CD4-positive, alpha-beta T cell treated with Interleukin-2 at 100 ng/mL for 4 hours (primary cell): ENCODE measurements at places on chromosomes 5 and 9.

- no peak for DNase-seq
Measured at GRCh38 chr9:93479726-93480125, 26.3 kb upstream of the FAM120AOS start.

DNA sequence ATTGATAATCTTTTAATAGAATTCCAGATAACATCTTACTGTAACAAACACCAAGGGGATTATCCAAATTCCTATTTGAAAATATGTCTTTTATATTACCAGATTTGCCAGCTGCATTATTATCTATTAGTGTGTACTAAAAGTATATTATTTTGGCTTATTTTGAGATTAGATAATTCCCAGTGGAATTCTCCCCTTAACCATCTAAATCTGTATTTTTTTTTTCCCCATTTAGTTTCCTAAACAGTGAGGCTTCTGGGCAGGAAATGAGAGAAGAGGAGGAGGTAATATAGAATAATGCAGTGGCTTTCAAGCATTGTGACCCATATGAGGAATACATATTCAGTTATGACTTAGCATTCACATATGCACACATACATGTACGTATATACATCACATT, 53.5 kb upstream of the ABL1 start:
- no peak for DNase-seq

GRCh38 chr9:134204991-134205578, 40.7 kb upstream of the RNU6ATAC start:
- no peak for DNase-seq

DNA sequence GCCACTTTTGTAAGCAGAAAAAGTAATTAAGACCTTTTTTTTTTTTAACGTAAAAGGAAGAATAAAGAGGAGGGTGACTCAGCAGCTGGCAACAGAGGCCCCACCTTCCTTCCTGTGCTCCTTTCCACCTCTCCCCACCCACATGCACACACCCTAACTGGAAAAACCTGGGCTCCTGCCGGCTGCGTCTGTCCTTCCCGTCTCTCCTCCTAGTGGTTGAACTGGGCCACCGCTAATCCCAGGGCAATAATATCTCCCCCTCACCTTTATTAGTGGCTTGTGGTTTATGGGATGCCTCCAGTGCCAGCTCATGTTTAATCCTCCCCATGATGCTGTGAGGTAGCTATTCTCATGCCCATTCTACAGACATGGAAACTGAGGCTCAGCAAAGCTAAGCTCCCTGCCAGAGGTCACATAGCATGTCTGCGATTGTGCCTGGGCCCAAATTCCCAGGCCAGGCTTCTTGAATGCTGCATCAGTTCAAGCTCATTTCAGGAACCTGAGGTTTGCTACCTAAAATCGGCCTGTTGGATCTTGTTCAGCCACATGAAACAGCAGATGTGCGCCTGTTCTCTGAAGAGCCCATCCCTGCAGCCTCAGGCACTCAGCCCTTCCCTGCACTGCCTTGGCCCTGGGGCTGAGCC, 60.9 kb upstream of the IL17B start:
- no peak for DNase-seq

DNA sequence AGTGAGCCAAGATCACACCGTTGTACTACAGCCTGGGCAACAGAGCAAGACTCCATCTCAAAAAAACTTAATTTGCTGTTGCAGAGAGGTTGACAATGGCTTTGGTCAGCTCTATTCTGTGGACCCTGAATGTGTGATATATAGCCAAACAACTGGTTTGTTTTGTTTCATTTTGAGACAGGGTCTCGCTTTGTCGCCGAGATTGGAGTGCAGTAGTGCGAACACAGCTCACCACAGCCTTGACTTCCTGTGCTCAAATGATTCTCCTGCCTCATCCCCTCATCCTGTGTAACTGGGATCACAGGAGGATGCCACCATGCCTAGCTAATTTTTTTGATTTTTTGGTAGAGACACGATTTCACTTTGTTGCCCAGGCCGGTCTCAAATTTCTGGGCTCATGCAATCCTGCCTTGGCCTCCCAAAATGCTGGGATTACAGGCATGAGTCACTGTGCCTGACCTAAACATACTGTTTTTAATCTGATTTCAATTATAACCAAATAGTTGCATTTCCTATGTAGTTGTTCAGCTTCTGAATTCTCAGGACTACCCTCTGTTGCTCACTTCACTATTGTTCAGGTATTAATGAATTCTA, 9.8 kb downstream of the RNF183 start:
- DNase-seq: no peak

DNA sequence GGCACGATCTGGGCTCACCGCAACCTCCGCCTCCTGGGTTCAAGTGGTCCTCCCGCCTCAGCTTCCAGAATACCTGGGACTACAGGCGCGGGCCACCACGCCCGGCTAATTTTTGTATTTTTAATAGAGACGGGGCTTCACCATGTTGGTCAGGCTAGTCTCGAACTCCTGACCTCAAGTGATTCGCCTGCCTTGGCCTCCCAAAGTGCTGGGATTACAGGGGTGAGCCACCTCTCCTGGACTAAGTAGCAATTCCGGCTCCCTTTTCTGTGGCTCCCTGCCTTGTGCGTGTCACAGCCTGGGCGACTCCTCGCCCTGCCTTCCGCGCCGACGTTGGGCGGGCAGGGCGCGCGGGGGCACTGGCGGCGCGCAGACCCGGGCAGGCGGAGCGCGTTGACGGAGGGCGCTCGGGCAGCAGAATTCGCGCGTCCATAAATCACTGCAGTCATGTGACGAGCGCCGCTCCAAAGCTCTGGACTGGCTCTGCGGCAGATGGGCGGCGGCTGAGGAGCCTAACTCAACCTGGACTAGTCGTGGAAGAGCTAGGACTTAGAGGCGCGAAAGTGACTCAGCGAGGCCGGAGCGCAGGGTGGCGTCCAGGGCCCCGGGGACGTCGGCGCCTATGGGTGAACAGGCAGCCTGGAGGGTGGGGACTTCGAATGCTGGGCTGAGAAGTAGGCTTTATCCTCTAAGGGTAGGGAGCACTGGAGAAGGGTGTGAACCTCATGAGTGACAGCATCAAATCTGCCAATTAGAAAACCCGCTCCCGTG, 1.4 kb upstream of the CIZ1 start:
- peak; percentile 53 for DNase-seq

- DNase-seq: no peak
Measured at GRCh38 chr5:172664681-172665541, 23.8 kb downstream of the NEURL1B start.

DNA sequence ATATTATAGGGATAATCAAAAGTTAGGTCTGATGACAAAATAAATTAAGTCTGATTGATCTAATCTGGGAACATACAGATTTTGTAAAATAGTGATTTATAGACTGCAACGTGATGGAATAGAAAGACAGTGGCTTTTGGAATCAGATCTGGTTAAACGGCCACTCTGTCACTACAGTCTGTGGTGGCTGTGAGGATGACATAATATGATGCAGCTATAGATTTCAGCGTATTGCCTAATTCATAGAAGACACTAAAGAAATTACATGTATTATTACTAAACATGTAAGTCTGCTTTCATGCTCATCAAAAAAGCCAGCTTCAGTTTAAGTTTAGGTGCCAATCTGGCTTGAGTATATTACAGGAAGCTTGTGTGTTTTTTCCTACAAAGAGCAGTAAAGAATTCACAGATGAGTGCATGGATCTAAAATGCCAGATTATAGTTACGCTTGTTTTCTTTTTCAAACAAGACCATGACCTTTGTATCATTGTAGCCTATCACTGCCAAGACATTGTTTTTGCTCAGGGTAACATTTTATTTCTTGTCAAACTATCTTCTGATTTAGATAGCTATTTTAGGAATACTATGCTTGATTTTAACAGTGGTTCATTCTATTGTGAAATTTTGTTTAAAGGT, 25.7 kb downstream of the CPEB4 start:
- no peak for DNase-seq

DNA sequence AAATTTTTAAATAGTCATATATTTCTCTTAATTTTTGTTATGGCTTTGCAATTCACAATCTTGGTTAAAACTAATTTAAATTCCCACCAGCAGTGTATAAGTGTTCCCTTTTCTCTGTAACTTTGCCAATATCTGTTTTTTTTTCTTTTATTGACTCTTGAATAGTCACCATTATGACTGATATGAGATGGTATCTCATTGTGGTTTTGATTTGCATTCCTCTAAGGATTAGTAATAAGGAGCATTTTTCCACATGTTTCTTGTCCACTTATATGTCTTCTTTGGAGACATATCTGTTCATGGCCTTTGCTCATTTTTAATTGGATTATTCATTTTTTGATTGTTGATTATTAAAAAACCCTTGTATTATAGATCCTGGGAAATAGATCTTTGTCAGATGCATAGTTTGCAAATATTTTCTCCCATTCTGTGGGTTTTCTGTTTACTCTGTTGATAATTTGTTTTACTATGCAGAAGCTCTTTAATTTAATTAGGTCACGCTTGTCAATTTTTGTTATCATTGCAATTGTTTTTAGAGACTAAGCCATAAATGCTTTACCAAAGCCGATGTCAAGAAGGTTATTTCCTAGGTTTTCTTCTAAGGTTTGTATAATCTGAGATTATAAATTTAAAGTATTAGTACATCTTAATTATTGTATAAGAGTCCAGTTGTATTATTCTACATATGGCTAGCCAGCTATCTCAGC, 610.9 kb downstream of the CHSY3 start:
- DNase-seq: no peak

GRCh38 chr9:99185934-99186333, 35.8 kb downstream of the ALG2 start:
- no peak for DNase-seq

- no peak for DNase-seq
Measured at GRCh38 chr9:21747175-21747574, 55.3 kb upstream of the MTAP start.

DNA sequence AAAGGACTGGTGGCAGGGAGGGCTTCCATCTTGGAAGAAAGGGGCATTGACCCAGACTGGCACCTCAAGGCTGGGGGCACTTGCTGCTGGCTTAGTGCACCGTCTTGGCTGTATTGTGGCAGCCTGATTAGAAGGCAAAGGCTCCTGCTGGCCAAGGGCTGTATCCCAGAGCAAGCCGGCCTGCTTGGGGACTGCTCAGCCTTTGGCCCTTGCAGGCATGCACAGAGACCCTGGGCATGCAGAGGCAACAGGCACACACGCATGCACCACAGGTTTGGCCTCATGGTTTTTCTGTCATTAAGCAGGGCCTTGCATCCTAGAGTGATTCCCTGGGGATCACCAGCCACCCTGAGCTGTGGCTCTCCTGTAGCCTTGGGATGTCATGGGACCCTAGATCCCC, 29.0 kb downstream of the PITX1 start:
- DNase-seq: no peak

DNA sequence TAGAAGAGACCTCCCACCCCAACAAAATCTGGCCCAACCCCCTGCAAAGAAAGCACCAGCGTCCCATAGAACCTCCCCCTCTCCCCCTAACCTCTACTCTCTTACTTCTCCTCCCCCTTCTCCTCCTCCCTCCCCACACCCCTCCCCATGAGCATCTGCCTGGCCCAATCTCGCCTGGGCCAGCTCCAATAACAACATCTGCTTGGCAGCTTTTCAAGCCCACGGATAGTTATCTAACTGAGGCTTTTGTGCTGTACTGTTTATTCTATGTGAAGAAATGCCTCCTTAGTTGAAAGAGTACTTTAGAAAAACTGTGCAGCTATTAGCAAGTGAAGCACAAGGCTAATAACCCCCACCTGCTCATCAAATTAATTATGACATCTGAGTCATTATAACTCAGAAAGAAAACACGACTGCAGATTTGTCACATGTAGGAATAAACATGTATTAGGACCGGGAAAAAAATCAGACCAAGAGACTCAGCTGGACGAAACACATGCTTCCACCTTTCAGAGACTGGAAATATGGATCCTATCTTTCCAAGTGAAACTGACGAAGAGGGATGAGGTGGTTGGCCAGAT, 42.8 kb downstream of the NFIB start:
- no peak for DNase-seq

- no peak for DNase-seq
Measured at GRCh38 chr9:23555851-23556250, 270.2 kb downstream of the ELAVL2 start.

GRCh38 chr5:45779874-45780671, 83.9 kb upstream of the HCN1 start:
- no peak for DNase-seq

DNA sequence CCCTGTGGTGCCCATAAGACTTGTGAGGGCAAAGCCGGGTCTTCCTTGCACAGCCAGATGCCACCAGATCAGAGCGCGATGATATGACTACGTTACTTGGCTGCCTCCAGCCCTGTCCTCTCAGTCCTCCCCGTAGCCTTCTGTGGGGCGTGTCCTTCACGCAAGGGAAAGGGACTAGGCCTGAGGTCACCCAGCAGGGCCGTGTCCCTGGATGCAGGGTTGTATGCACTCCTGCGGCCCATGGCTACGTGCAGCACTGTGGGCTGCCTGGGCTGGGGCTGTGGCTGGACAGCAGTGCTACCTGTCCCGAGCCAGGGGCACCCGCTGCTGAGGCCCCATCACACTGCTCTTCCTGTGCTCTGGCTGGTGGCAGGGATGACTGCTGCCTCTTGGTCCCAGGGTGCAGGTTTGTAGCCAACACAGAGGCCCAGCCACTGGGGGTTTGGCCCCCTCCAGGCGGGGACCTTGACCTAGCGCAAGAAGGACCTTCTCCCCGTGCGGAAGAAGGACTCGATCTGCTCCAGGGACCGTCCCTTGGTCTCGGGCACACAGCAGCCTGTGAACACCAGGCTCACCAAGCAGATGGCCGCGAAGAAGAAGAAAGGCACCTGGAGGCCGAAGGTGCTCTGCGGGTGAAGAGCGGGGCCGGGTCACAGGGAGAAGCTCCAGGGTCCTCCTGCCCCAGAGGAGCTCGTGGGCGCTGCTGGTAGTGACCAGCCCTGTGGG, 7.2 kb downstream of the SLC2A6 start:
- DNase-seq: no peak

GRCh38 chr9:99852617-99853016, 30.9 kb downstream of the NR4A3 start:
- DNase-seq: no peak

- no peak for DNase-seq
Measured at GRCh38 chr9:86604741-86605140, 250.5 kb upstream of the TUT7 start.

DNA sequence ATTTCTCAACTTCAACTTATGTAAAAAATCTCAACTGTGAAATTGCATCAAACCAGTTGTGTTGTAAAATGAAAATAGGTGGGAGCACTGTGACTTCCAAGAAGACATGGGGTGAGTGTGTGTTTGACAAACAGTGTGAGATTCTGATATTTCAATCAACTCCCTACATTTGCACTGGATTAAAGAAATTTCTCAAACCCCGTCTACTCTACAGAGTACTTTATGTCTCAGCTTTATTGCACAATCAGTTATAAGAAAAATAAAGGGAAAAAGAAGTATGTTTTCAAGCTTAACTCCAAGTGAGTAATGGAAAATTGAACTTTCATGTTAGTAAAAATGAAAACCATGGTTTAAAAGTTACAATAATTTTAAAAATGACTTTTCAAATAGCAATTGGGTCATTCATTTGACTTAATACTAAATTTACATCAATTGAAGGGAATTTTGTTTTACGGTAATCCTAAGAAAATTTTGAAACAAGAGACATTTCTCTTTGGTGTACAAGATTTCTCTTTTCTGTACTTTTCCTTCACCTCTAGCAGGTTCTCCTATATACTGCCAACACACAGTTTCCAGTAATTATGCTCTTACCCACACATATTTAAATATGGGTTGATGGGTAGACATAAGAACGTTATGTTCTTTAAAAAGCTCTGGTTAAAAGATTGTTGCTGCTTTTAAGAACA, 80.3 kb downstream of the CDO1 start:
- DNase-seq: no peak

- DNase-seq: peak; percentile 18
Measured at GRCh38 chr9:22446950-22447617, 460 bp downstream of the DMRTA1 start.
